ENCODE measurements at places on chromosomes 1 and 21.

GRCh38 chr1:109984190-109984455, 442 bp upstream of the AHCYL1 start:
- no peak for DNase-seq

- no peak for DNase-seq
These were observed 4.4 kb upstream of the ADAMTS1 start for GRCh38 chr21:26849428-26850115.

GRCh38 chr1:77494026-77494425, 188.4 kb downstream of the ZZZ3 start:
- no peak for DNase-seq

DNA sequence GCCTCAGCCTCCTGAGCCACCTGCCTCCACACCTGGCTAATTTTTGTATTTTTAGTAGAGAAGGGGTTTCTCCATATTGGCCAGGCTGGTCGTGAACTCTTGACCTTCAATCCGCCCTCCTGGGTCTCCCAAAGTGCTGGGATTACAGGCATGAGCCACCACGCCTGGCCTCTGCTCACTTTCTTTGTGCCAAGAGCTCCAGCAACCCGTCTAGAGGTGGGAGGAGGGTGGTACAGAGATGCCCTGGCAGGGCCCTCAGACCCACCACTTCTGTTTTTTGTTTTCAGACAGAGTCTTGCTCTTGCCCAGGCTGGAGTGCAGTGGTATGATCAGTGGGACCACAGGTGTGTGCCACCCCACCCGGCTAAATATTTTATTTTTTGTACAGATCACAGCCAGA, 6.9 kb upstream of the SYNC start:
- no peak for DNase-seq

DNA sequence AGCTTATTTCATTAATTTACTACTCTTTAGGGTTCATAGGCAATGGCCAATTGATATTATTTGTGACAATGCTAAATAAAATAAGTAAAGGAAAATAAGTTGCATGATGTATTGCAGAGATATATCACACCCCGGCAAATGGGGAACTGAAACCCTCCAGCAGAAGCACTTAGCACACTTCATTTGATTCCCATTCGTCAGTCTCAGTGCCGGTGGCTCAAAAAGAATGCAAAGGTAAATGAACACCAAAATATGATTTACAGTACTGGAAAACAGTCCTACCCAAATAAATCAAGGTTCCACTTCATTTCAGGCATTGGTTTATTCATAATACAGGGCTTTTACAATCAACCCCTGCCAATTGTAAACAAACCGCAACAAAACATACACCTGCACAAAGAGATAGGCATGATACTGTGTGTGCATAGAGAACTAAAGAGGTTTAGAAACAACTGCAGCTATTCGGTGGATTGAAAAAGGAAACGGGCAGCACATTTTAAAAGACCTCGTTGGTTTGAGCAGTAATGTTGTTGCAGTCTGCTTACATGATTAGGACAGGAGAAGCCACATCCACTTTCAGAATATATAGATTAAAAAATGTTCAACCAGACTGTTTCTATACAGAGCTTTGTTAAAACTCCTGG, 1019.2 kb downstream of the TTLL7 start:
- no peak for DNase-seq

DNA sequence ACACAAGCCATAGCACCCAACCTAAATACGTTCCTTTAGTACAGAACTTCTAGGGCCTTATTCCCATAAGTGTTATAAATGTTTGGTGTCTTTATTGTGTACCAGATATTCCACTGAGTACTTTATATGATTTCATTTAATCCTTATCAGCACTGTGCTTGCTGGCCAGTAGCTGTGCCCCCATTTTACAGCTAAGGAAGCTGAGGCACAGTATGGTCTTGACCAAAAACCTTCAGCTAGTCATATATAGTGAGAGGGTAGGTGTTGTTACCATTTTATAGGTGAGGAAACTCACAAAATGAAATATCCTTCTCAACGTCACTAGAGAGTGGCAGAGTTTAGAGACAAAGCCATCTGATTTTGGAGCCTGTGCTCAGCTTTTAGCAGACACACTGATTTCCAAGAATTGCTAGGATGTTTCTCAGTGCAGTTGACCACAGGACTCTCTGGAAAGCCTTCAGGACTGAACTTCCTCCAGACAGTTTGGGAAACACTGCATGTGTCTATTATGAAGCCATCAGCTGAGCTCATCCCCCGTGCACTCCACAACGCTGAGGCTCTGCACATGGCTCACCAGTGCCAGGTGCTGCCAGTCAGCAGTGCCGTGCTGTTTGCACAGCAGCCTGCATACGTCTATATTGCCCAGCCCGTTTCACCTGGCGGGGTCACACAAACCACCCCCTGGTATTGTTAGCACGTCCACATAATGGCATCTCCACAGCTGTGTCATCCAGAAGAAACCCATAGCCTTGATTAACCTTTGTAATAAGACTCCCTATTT, 15.4 kb downstream of the NPPA start:
- DNase-seq: no peak

DNA sequence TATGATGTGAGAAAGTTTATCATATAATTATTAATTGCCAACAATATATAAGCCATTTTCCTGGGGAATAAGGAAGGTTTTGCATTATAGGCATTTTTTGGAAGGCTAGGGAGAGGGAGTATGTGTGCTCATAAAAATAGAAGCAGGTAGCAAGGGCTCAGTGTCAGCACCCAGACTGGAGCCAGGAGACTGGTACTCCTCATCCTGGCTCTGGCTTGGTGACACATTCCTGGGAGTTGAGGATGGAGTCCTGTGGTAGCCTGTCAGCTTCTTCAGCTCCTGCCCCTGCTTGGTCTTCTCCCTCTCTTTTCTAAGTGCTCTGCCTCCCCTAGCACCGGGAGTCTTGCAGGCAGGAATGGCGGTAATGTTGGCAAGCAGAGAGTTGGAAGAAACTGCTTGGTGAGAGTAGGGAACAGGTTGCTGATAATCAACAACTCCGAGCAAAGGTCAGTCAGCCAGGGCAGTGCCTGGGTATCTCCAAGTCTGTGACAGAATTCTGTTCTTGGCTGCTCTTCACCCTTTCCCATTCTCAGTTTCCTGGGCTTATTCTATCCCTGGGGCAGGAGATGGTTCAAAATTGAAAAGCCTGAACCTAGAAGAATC, 23.0 kb downstream of the GIPC2 start:
- no peak for DNase-seq

GRCh38 chr1:67281244-67281643, 26.4 kb upstream of the IL12RB2 start:
- DNase-seq: no peak

DNA sequence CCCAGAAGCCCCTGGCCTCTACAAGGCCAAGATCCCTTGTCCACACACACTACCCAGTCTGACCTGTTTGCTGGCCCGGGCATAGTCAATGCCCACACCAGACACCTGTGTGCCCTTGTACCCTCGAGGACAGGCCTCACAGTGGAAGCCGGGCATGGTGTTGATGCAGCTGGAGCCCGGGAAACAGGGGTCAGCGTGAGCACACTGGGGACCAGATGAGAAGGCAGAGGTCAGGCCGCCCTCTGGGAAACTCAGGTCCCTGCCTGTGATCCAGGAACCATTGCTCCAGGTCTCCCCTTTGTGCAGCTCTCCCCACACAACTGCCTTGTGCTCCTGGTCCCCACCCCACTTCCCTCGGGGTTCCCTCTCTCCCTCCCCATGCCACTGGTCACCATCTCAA, 5.5 kb downstream of the THBS3 start:
- DNase-seq: no peak

GRCh38 chr21:22076471-22076870, 1078.3 kb downstream of the NCAM2 start:
- DNase-seq: no peak

DNA sequence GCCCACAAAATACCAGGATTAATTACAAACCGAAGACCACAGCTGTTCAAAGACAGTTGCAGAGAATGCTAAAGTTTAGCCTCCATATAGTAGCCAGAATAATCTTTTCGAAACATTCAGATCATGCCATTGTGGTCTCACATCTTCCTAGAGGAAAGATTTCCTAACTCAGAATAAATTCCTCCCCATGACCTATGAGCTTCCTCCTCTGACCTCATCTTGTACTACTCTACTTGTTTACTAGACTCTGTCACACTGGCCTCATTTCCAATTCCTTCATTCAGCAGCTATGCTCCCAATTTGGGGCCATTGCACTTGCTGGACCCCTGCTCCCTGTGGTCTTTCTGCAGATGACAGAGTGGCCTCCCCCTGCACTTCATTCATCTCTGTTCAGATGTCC, 71.8 kb upstream of the LRRC53 start:
- DNase-seq: no peak

- no peak for DNase-seq
These were observed 79.6 kb downstream of the PROX1 start for GRCh38 chr1:214067397-214067796.

DNA sequence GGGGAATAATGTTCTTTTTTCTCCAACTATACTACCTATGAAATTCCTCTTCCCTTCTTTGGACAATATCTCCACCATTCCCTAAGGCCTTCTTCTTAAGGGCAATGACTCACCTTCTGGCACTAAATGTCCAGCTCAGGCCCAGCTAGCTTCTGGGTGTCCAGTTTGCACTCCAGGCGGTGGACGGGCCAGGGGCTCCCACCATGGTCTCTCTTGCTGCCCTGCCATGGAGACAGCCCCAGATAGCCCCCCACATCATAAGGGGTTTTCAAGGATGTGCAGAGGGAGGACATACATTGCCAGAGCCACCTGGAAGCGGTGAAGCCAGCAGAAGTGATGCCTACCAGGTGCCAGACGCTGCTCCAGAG, 43.8 kb downstream of the C1orf198 start:
- DNase-seq: no peak

DNA sequence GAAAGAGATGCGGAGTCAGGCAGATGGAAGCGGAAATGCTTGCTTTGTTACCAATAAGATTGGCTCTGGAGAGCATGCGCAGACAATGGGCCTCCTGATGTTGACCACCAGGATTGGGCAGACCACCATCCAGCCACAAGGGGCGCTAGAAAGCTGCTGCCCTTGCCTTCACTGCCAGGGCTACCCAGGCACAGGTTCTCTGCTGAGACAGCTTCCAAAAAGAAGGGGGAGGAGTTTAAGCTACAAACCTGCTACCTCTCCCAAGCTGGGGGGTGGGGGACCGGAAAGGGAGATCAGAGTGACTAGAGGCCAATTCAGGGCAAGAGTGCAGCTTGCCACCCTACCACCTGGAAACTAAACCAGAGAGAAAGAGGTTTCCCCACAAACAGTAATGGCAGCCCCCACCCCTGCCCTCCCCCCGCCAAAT, 369.7 kb downstream of the RRAGC start:
- no peak for DNase-seq

DNA sequence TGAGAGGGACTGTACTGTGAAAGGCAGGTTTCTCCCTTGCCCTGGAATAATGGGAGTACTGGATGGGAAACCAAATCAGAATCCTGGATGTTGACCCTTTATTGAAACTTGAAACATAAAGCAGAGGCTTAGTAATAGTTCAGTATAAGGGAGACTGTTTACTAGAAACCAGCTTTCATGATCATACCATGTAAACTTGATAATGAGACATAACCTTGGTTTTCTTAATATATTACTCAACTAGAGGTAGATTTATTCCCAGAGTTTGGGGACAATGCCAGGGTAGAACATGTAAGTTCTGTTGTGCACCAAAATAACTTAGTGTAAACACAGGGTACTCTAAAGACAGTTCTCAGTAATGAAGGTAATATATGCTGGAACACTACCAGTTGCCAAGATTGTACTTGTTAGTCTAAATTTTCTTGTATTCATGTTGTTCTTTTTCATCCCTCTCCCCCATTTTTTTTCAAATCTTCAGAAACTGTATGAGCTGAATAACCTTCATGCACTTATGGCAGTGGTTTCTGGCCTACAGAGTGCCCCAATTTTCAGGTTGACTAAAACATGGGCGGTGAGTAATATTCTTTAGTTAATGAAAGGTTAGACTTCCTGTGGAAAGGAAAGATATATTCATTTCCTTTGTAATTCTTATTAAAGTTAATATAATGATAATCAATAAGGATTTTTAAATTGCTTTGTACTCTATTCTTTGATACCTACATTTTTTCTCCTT, 49.6 kb downstream of the ANGPTL1 start:
- no peak for DNase-seq

DNA sequence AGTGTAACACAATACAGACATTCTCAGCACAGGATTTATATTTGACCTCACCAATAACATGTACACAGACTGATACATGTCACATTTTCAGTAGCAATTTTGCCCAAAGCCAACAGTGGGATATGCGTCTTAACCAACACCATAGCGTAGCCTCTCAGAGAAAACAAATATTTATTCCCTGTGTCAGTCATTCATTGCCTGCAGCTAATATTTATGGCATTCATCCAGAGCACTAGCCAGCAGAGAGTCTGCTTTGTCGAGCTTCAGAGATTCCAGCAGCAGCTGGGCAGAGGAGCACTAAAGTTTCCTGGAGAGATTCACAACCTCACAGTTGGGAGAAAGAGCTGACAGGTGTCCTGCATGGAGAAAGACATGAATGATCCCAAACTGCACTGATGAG, 400.7 kb upstream of the DAB1 start:
- DNase-seq: no peak

- DNase-seq: no peak
These were observed 3.7 kb upstream of the SF3B4 start for GRCh38 chr1:149931212-149931790.

DNA sequence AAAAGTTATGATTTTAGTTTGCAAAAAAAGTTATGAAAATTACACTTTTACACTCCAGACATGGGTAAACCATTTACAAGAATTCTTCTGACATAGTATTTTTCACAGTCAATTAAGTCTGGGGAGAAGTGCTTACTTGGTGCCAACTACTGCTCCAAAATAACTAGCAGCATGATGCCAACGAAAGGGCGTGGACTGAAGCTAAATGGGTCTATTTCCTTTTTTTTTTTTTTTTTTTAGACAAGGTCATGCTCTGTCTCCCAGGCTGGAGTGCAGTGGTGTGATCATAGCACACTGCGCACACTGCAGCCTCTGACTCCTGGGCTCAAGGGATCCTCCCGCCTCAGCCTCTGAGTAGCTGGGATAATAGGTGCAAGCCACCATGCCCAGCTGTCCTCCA, 43.2 kb downstream of the FMO4 start:
- DNase-seq: no peak

All from stimulated activated CD8-positive, alpha-beta memory T cell treated with anti-CD3 and anti-CD28 coated beads, Interleukin-4, amount 100 ng/mL, for 1 hour (primary cell).